ENCODE measurements at places on chromosomes 12 and 14. TPM values are rescaled to one million over a fixed set of nuclear protein-coding genes. Genes with fewer than 3 reads are reported as not detected.

- peak overlapping the region; percentile 44 for H3K4me3 ChIP-seq
- DNase-seq = peak; percentile 11
- H3K36me3 ChIP-seq = no peaks in the 10 kb centered on the region
- peaks cover 8% of the 10 kb centered on the region for H3K27me3 ChIP-seq
- no peak overlapping the region for H3K27ac ChIP-seq
- H3K4me1 ChIP-seq = no peaks in the 10 kb centered on the region
These were observed 100.7 kb downstream of the APAF1 start for GRCh38 chr12:98745578-98746391.

GRCh38 chr12:52232203-52232673 is 805 bp upstream of the KRT7 start:
- no peak overlapping the region for H3K4me3 ChIP-seq
- no peak overlapping the region for H3K27ac ChIP-seq
- DNase-seq = no peak
- no peaks in the 10 kb centered on the region for H3K36me3 ChIP-seq
- no peaks in the 10 kb centered on the region for H3K27me3 ChIP-seq

DNA sequence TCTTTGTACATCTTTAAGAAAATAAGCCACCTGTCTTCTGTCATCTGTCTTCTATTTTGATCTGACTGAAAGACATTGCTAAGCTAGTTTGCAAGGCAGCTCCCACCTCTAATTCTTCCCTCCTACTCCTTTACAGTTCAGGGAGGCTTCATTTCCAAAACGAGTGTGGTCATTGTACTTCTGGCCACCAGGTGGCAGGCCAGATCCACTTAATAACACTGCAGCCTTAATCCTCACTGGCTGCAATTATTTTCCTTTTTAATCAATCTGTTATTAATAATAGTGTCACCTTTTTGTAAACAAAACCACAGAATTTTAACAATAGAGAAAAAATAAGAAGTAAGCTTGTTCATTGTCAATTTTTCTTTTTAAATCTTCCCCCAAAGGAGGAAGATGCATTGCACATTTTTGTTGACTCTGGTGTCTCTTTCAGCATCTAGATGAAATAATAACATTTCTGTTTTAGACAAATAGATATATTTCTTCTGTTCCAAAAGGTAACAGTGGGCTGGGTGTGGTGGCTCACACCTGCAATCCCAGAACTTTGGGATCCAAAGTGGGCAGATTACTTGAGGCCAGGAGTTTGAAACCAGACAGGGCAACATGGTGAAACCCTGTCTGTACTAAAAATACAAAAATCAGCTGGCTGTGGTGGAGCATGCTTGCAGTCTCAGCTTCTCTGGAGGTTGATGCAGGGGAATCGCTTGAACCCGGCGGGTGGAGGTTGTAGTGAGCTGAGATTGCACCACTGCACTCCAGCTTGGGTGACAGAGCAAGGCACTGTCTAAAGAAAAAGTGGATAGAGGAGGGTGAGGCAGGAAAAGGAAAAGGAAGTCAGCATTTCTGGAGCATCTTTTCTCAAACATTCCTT is 23.3 kb downstream of the GABARAPL1 start:
- no peak overlapping the region for H3K27ac ChIP-seq
- peaks cover 7% of the 10 kb centered on the region for H3K36me3 ChIP-seq
- DNase-seq = peak; percentile 44
- no peak overlapping the region for H3K4me3 ChIP-seq
- no peaks in the 10 kb centered on the region for H3K27me3 ChIP-seq

DNA sequence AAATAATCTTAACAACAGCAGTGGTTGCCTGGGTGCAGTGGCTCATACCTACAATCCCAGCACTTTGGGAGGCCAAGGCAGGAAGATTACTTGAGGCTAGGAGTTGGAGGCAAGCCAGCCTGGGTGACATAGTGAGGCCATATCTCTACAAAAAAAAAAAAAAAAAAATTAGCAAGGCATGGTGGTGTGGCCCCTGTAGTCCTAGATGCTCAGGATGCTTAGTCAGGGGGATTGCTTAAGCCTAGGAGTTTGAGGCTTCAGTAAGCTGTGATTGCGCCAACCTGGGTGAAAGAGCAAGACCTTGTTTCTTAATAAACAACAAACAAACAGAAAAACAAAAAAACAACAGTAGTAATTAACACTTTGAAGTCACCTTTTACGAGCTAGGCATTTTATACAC is 642 bp upstream of the ACSM4 start:
- no peak overlapping the region for H3K4me3 ChIP-seq
- no peaks in the 10 kb centered on the region for H3K36me3 ChIP-seq
- no peak overlapping the region for H3K27ac ChIP-seq
- no peaks in the 10 kb centered on the region for H3K4me1 ChIP-seq

DNA sequence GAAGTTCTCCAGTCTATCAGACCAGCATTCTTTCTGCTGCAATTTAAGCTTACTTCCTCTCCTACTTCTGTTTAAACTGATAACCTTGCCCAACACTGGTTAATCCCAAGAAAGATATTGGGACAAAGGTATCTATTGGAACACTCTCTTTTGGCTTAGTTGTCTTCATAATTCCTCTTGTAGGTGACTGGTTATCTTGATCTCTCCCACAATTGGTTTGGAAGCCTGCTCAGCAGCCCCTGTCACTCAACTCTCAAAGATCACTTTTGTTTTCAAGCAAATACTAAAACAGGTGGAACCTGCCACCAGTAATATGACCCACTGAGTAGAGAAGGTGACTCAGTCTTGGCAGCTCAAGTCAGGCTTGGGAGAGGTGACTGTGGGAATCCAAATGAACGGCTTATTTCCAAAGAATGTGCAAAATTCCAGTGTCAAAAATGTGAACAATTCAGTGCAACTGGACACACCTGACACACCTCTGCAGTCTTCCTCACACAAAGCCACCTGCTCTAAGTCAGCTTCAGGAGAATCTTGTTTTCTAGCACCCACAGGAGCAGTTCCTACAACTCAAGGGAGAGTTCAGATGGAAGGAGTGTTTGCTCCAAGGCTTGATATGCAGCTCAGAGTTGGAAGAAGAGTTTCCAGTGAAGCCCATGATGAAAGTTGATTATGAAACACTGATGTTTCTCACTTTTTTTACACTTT is 83.2 kb upstream of the SLC38A2 start:
- H3K27ac ChIP-seq = peak overlapping the region; percentile 19
- DNase-seq = no peak
- H3K27me3 ChIP-seq = no peaks in the 10 kb centered on the region
- no peaks in the 10 kb centered on the region for H3K36me3 ChIP-seq

GRCh38 chr14:77148510-77149231 is 7.1 kb upstream of the ZDHHC22 start:
- no peak overlapping the region for H3K27ac ChIP-seq
- no peaks in the 10 kb centered on the region for H3K36me3 ChIP-seq
- H3K4me1 ChIP-seq = no peaks in the 10 kb centered on the region
- DNase-seq = no peak
- H3K27me3 ChIP-seq = peaks cover 36% of the 10 kb centered on the region

GRCh38 chr12:26029736-26030022 is 71.2 kb downstream of the RASSF8 start:
- DNase-seq = peak; percentile 30
- no peaks in the 10 kb centered on the region for H3K27me3 ChIP-seq
- no peak overlapping the region for H3K27ac ChIP-seq
- H3K4me3 ChIP-seq = no peak overlapping the region

DNA sequence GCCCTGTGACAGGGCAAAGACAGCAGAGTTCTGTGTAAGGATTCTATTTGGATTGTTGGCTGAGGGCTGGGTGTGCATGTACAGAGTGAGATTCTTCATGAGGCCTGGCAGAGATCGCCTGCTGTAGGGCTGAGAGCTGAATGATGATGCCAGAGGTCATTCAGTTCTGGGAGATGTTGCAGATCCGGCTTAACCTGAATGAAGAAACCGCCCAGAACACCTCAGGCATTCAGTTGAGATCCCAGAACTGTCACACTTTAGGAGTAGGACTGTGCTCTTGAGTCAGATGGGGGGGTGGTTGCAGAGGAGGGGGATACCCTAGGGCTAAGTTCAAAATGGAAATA is 5.8 kb upstream of the EVL start:
- no peak overlapping the region for H3K27ac ChIP-seq
- no peaks in the 10 kb centered on the region for H3K27me3 ChIP-seq
- H3K4me3 ChIP-seq = no peak overlapping the region

DNA sequence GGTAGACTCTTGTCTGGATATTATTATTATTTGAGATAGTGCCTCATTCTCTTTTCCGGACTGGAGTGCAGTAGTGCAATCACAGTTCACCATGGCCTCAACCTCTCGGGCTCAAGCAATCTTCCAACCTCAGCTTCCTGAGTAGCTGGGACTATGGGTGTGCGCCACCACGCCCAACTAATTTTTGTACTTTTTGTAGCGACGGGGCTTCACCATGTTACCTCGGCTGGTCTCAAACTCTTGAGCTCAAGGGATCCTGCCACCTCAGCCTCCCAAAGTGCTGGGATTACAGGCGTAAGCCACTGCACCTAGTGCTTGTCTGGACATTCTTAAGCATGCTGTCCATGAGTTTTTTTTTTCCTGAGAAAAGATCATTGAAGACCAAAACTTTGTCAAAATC is 498.9 kb upstream of the RGS6 start:
- no peak for DNase-seq
- H3K27me3 ChIP-seq = no peaks in the 10 kb centered on the region
- no peaks in the 10 kb centered on the region for H3K36me3 ChIP-seq

- no peaks in the 10 kb centered on the region for H3K27me3 ChIP-seq
- H3K4me3 ChIP-seq = no peak within 1 kb of the TSS
- H3K27ac ChIP-seq = no peak within 1 kb of the TSS
- no peaks in the 10 kb centered on the region for H3K36me3 ChIP-seq
These were observed at the start of gene FZD10 for GRCh38 chr12:130162267-130162666. FZD10 (plus strand) TSS chr12:130162464; CDS start chr12:130162943, 479 bp downstream.

- no peaks in the 10 kb centered on the region for H3K27me3 ChIP-seq
- DNase-seq = no peak
- no peak overlapping the region for H3K4me3 ChIP-seq
- no peaks in the 10 kb centered on the region for H3K4me1 ChIP-seq
- H3K36me3 ChIP-seq = no peaks in the 10 kb centered on the region
These were observed 43.0 kb downstream of the SERPINA3 start for GRCh38 chr14:94655169-94655710.

DNA sequence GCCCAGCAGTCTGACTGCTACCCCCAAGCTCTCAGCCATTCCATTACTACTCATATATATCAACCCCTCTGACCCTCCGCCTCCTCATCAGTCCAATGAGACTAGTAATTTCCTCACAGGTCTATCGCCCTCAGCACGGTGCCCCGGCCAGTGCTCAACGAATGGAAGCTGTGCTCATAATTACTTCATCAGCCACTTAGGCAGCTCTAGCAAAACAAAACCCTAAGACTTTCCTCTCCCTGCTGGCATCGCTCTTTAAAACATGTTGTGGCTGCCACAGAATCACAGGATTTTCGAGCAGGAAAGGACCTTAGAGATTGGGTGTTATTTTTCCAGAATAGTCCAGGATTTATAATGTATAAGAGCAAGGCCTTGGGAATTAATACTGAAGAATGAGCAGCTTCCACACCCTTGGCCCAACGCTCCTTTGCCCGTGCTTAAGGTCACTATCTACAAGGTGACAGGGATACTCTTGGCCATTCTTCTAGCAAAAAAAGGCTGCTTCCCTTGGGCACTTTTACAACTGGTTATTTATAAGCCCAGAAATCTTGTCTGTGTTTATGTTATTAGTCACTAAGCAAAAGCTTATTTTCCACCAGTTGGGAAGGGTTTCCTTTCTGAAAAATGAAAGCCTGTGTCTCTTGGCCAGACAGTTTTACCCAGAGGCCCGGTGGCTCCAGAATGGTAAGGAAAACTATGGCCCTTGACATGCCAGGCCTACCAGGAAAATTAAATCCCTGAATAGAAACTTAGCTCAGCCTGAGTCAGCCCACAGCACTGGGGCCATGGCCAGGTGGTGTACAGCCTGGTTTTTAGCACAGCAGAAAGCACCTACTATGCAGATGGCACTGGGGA is 47.9 kb downstream of the NUAK1 start:
- H3K4me1 ChIP-seq = peaks cover 14% of the 10 kb centered on the region
- no peaks in the 10 kb centered on the region for H3K27me3 ChIP-seq
- peaks cover 4% of the 10 kb centered on the region for H3K36me3 ChIP-seq

GRCh38 chr12:51200806-51201205 is 17.1 kb downstream of the POU6F1 start:
- DNase-seq = peak; percentile 14
- H3K36me3 ChIP-seq = peaks cover 10% of the 10 kb centered on the region
- no peak overlapping the region for H3K4me3 ChIP-seq
- H3K27me3 ChIP-seq = no peaks in the 10 kb centered on the region
- no peaks in the 10 kb centered on the region for H3K4me1 ChIP-seq
- no peak overlapping the region for H3K27ac ChIP-seq

DNA sequence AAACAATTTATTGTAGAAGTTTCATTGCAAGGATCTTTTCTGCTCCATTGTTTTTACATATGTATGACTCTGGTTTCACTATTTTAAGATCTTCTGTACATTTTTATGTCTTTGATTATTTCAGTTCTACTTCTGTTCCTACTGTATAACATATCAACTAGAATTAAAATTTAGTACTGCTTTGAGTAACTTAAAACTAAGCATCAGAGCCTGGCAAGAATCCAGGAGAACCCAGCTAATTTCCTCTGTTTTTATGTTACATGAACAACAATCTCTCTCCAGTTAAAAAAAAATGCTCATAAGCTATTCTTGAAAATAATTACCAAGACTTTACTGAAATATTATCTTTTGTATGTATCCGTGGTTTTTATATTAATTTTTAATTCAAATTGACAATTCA is 370.7 kb downstream of the TMTC2 start:
- no peak for DNase-seq
- H3K36me3 ChIP-seq = no peaks in the 10 kb centered on the region
- H3K27me3 ChIP-seq = no peaks in the 10 kb centered on the region
- H3K4me3 ChIP-seq = no peak overlapping the region
- H3K4me1 ChIP-seq = no peaks in the 10 kb centered on the region

GRCh38 chr14:75725481-75725880 is 64.4 kb downstream of the TTLL5 start:
- peaks cover 9% of the 10 kb centered on the region for H3K36me3 ChIP-seq
- H3K27me3 ChIP-seq = peaks cover 6% of the 10 kb centered on the region
- no peaks in the 10 kb centered on the region for H3K4me1 ChIP-seq
- H3K27ac ChIP-seq = no peak overlapping the region

- H3K36me3 ChIP-seq = no peaks in the 10 kb centered on the region
- H3K27ac ChIP-seq = peak overlapping the region; percentile 88
- H3K27me3 ChIP-seq = no peaks in the 10 kb centered on the region
These were observed 186.0 kb upstream of the HMGA2 start for GRCh38 chr12:65638324-65638723.

The HOXC12 gene
- total RNA-seq = not detected

The CMKLR1 gene
- total RNA-seq = not detected

The SCN8A gene
- total RNA-seq = 14.7 TPM

The SIX6 gene
- total RNA-seq = not detected

The SCNN1A gene
- total RNA-seq = not detected
